ENCODE measurements at places on chromosomes 4 and X.

GRCh38 chr4:3677748-3678070 is 88.5 kb upstream of the ADRA2C start:
- DNase-seq: no peak

GRCh38 chr4:1600211-1600780 is 83.8 kb downstream of the FAM53A start:
- no peak for DNase-seq

GRCh38 chrX:11757397-11757718 is 679 bp upstream of the MSL3 start:
- DNase-seq: no peak

- DNase-seq: no peak
Measured at GRCh38 chrX:93538575-93538974, 134.8 kb downstream of the NAP1L3 start.

GRCh38 chr4:52822972-52823701 is 39.0 kb upstream of the RASL11B start:
- DNase-seq: no peak

DNA sequence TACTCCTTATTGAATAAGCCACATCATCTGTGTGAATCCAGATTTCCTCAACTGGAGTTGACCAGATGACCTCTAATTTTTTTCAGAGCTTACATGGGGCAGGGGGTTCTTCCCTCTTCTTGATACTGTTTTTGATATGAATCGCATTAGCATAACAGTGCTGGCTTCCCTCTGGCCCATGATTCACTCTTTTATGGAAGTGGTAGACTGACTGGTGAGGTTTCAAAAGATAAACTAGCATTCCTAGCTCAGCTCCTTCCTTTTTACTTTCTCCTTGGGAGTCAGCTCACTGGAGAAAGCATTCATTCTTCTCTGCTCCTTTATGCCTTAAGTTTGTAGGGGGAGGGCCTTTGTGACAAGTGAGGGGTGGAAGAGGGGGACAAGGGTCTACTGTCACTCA is 161.0 kb upstream of the FGF13 start:
- no peak for DNase-seq

- no peak for DNase-seq
Measured at GRCh38 chr4:137693641-137694040, 161.3 kb upstream of the PCDH18 start.

- no peak for DNase-seq
Measured at GRCh38 chr4:142519342-142519741, 326.8 kb downstream of the INPP4B start.

DNA sequence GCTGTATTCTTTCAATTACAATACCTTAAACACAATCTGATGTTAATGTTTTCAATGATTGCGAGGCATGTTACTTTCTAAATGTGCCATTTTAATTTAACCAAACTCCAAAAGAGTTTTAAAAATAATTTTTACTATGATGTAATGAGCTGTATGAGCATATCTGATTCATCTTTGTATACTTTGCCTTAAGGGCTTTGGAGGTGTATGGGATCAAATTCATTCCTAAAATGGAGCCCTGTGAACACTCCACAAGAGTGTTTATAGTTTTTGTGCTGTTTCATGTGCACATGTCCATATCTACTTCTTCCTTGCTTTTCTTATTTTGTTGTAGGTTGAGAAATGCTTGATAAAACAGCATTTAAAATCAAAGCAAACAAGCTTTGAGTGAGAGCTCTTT is 82.4 kb downstream of the ATP10D start:
- no peak for DNase-seq

DNA sequence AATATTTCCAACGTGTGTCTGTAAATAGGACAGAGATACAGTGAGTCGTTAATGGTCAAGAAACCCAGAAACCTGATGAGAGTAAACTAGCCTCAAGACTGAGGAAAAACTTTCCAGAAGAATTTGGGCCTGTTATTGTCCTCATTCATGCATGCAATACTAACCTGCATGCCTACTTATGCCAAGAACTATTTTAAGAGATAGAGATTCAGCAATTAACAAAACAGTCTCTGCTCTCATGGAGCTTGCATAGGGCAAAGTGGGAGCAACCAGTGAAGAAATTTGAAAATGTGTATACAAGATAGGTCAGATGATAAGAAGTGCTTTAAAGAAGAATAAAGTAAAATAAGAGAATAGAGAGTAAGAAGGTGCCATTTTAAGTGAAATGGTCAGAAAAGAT is 66.1 kb upstream of the FRG1 start:
- DNase-seq: no peak

DNA sequence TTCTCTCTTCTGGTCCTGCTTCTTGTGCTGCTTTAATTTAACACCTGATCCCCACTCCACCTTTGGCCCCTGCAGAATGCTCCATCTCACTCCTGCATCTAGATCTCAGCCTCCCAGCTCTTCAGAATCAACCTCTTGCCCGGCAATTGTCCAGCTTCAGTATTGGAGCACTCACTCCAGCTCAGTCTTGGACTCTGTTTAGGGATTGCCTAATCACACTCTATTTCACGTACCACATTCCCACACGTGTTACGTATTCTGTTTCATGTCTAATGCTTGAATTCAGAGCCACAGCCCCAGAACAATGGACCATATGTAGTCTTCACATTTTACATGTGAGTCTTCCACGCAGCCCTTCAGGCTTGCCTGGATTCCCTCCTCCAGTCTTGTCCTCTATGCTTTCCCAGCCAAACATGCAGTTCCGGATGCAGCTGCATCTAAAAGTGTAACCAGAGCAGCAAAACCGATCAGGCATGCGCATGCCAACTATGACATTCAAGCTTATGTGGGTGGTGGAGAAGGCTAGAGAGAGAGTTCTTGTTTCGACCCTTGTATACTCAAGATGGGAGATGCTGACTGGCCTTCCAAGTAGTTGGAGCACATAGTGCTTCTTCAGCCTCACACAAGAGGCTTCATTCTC is 105.2 kb upstream of the FAM9A start:
- no peak for DNase-seq

- no peak for DNase-seq
Measured at GRCh38 chrX:129043138-129043537, 480.2 kb downstream of the SMARCA1 start.

DNA sequence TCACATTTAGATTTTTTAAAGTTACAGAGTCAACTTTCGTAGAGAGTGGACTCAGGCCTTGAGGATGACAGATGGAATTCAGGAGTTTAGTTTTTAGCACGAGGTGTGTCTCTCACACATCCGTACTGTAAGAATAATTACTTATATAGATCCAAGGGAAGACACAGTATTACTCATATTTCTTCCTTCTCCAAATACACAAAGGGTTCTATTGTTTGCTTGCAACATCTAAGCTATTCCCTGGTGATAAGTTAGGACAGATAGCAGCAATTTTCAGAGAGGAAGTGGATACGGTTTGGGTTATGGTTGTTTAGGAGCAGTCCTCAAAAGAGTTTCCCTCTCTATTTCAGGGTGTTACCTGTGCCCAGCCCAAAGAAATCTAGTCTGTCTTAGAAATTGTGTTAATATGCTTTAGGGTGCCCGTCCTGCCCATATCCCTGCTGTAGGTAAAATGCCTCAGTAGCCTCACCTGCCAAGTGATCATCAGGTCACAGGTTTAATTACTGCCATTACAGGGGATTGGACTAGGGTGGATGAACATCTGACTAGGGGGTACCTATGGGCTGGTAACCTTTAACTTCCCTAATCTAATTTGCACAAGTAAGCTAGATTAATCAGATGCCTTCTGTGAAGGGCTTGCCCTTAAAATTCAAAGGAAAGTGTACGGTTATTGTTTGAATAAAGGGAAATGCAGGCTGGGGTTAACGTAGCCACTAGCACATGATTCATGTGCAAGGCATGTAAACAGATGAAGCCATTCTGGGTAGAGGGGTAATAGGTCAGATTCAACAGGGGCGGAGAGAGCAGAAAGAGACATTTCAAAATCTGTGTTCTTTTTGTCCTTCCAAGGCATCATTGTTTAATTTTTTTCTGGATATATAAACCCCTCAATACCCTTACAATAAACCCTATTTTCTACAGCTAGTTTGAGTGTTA is 8.7 kb upstream of the PPP3CA start:
- no peak for DNase-seq

GRCh38 chrX:118961866-118962560 is 12.4 kb upstream of the LONRF3 start:
- DNase-seq: no peak

DNA sequence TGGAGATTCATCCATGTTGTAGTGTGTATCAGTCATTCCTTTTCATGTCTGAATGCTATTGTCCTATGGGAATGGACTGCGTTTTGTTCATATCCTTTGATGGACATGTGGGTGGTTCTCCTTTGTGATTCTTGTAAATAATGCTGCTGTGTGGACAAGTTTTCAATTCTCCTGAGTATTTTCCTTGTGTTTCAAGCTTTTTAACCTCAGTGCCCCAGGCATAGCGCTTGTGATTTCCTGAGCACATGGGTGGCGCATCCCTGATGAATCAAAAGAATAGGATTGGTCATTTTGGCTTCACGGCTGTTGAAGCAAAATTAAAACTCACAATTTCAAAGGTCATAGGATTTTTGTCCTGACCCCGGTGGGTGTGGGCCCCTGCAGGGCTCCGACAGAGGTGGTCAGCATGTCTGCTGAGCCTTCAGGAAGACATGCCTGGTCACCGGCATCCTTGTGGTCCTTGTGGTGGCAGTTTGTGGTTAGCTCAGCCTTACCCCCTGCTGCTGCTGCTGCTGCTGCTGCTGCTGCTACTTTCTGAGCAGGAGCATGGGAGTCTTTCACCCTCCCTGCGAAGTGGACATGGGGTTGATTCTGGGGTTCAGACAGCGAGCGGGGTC is 30.0 kb downstream of the SHROOM2 start:
- no peak for DNase-seq

- no peak for DNase-seq
Measured at GRCh38 chrX:25016361-25016671, 551 bp upstream of the ARX start.

DNA sequence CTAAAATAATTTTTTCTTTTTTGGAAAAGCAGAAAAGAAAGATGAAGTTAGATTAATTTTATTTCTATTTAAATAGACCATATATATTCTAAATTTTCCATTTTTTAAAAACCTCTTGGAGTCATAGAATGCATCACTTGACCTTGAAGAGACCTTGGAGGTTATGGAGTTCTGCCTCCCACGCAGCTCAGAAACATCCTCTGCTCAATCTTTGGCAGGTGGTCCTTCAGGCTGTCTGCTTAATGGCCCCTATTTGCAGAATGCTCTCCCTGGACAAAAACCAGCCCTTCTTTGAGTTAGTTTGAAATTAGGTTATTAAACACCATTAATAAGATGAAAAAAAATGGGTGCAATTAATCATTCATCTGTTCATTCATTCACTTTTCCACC is 194.1 kb upstream of the TLL1 start:
- DNase-seq: no peak
